ENCODE measurements at places on chromosomes 5 and 9.
A peak's percentile ranks its signal among the peaks of the same experiment; 100 is the strongest.

- DNase-seq: no peak
These were observed 974.2 kb upstream of the C9orf72 start for GRCh38 chr9:28547527-28547926.

DNA sequence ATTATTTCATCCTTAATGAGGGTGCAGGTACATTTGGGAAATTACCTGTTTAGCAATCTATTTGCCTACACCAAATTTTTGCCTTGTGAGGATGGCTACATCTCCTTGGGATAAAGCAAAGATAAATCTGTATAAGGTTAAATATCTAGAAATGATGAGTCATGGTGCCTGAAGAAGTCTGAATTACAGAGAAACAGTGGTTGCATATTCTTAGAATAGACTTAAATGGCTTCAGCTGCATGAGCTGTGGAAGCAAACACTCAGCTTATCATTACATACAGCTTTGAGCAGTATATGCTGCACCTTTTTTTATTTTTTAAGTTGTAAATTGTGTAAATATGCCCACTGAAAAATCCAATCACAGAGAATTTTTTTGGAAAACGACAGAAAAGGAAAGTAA, 153.5 kb downstream of the RAPGEF6 start:
- no peak for DNase-seq

DNA sequence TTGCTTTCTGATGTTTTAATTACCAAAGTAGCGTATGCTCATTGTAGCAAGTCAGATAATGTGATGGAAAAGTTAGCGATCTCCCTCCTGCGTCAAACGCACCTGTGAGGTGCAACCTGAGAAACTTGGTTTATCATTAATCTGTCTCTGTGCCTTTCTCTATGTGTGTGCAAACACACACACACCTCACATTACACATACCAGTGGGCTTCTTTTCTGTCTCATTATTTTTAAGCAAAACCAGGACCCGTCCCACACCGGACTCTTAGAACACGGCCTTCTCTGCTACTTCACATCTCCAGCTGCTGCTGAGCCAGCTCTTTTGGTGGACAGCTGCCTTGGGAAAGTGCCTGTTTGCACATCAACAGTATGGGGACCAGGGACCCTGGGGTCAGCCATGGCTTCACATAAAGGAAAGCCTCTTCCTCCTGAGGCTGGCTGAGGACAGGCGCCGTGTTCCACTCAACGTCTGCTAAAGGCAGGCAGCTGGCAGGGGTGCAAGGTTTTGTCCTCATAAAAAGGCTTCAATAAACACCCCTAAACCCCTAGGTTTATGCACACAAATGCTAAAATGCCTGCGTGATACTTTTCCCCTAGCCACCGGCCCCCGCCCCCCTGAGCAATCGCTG, 44.2 kb downstream of the MRPL36 start:
- DNase-seq: no peak

- no peak for DNase-seq
These were observed 64.7 kb downstream of the ERMP1 start for GRCh38 chr9:5767968-5768932.

- DNase-seq: no peak
These were observed 1336.2 kb upstream of the C9orf72 start for GRCh38 chr9:28909526-28909925.

DNA sequence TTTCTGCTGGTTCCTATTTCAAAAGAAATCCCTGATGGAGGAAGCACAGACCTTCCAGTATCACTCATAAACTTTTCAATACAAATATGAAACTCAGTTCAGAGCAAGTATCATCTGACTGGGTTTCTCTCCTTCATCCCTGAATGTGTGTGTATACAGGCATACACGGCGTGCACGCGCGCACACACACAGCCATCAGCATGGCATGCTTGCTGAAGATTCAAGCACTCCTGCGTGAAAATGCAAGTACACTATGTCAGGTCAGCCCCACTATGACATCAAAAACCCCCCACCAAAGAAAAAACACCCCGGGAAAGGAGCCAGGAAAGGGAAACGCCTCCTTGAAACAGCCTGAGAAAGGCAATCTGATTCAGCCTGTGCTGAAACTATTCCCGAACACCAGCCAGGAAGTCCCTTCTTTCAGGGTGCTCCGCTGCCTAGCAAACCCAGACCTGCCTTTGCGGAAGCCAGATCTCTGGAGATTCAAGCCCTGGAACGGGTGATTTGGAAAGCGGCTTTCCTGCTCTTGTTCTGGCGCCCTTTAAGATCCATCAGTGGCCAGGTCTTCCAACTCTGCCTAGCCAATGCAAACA, 831 bp downstream of the KLHL3 start:
- DNase-seq: peak; percentile 39

- peak; percentile 37 for DNase-seq
These were observed 29.8 kb upstream of the GGTA1 start for GRCh38 chr9:121529237-121529987.

- no peak for DNase-seq
These were observed 349.0 kb upstream of the FAM174A start for GRCh38 chr5:100186181-100186580.

GRCh38 chr5:10232386-10232785, 17.3 kb downstream of the ATPSCKMT start:
- DNase-seq: no peak

GRCh38 chr9:133194597-133194996, 14.5 kb downstream of the OBP2B start:
- no peak for DNase-seq

GRCh38 chr9:135908093-135908753, 877 bp upstream of the CAMSAP1 start:
- DNase-seq: no peak

DNA sequence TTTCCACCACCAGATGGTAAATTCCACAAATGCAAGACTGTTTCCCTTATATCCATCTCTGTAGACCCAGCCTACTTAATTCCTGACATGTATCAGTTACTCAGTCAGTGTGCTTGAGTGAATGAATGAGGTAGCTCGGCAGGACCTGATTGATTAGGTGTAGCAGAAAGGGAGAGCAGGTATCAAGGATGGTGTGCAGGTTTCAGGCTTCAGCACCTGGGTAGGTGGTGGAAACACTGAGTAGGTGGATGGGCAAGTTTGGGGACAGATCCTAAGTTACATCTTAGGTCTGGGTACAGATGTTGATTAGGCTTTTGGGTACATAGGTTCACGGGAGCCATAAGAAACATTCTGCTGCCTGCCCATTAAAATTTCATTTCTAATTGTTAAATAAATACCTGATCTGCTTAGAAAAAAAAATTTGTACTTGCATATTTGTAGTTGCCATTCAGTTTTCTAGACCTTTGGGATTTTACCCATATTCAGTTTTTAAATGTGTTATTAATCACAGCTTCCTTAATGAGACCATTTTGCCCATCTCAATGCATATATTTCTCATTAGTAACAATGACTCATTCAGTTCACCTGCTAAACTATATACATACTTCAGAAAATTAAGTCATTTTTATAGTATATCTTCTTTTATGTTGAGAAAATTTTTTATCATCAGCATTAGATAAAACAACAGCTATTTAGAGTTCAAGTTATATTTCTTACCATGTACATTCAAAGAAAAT, 111.8 kb downstream of the INIP start:
- no peak for DNase-seq

DNA sequence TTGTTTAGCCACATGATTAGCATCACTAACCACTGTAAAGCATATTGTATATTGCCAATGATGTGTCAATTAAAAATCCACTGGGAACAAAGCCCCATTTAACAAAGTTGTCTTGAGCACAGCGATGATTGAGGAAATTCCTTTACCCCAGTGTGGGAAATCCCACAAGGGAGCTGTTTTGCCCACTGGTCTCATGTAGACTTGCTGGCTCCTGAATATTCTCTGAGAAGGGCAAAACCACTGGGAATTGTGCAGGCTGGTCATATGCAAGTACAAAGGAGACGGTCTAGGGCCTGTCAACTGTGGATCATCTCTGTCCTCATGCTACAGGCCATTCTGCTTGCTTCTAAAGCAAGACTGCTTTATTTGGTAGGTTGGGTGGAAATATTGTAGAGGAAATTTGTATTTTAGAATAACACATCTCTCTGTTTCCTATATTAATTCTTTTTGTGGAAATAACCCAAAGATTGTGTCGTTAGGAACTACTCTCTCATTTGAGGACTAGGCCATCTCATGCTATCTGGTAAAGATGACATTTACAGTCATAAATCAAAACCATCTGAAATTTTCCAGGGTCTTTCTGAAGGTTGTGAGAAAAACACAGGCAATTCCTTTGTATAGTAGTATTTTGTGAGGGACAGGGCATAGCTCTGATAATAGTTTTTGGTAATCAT, 60.2 kb downstream of the PARP8 start:
- DNase-seq: no peak

GRCh38 chr9:69582018-69582417, 90.2 kb downstream of the APBA1 start:
- no peak for DNase-seq

- no peak for DNase-seq
These were observed 178.3 kb downstream of the MRPS30 start for GRCh38 chr5:44987026-44987425.

GRCh38 chr5:125295405-125295872, 549.0 kb upstream of the ZNF608 start:
- DNase-seq: no peak

GRCh38 chr5:59999056-59999455, 105.5 kb upstream of the PDE4D start:
- DNase-seq: no peak

DNA sequence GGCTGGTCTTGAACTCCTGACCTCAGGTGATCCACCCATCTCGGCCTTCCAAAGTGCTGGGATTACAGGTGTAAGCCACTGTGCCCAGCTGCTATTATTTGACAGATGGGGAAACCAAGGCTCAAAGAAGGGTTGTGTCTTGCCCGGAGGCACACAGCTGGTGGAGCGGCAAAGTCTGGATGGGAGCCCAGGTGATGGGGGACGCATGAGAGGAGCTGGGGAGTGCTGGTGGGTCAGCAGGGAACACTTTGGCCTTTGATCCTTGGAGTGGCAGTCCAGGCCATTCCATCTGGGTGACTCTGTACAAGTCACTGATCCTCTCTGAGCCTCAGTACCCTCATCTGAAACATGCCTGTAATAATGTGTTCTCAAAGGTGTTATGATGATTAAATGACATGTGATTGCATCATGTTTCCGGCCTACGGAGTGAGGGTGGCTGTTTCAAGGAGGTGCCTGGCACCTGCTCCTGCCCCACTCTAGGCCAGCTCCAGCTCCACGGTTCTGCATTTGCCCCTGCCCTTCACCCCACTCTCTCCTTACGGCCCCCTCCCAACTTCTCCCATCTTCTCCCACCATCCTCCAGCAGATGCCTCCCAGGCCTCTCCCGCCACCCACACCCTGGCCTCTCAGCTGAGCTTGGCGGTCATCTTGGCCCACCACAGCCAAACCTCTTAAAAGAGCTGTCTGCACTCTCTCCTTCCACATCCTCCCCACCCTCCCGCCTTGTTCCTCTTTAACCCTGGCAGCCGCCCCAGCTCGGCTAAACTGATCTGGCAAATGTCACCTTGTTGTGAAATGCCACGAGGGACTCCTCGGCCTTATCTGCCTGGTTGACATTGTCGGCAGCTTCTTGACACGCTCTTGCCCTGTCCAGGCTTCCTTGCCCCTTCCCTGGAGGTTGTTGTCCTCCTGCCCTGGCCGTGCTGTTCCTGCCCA, 5.5 kb upstream of the DBN1 start:
- no peak for DNase-seq

DNA sequence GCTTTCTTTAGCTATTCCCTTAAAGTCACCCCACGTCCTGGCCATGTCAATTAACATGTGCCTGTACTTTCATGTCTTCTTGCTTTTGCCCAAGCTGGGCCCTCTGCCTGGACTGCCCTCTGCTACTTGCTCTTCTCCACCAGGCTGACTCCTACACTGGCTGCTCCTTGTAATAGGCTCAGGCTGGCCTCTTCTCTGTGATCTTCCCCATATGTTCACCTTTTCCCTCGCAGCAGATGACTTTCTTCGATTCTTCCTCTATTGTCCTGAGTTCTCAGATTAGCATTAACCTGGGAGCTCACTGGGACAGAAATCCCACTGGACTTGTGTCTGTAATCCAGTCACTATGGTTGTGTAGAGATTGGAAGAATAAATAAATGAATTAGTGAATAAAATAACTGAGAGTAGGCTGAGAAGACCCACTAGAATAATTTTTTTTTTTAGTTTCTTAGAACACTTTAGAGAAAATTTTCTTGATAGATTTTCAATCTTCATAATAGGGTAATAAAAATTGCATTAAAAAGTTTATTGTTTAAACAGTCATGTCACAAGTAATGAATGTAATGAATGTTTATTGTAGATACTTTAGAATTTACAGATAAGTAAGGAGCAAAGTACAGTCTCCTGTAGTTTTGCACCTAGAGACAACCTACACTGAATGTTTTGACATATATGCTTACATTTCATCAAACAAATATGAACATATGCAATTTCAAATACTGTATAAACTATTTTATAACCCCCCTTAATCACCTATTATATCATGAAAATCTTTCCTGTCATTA, 47.4 kb upstream of the TNFSF15 start:
- no peak for DNase-seq

DNA sequence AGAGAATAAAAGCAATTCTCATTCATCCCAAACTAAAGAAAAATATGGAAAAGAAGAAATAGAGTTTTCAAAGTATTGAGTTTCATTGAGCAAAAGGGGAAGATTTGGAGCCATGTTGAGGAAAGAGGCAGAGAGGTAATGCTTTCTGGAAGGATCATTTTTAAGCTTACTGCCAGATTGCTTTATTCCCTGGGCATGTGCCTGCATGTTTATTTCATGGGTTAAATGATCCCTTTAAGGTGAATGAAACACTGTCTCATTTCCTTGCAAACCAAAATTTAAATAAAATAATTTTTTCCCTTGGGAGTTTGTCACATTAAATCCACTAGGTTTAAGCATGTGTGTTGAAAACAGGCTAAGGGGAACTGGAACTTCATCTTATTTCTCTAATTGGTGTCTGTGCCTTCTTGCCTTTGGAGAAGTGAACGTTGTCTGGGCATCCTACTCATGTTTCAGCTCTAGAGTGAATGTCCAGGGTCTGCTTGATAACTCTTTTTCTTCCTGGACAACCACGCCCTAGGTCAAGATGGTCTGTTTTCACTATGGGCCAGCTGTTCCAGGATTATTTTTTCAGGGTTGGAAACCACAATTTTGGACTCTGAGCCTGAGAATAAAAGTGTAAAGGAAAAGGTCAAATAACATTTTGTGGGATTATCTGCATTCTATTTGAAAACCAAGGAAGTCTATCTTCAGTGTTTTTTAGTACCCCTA, 114.1 kb upstream of the ELL2 start:
- no peak for DNase-seq

DNA sequence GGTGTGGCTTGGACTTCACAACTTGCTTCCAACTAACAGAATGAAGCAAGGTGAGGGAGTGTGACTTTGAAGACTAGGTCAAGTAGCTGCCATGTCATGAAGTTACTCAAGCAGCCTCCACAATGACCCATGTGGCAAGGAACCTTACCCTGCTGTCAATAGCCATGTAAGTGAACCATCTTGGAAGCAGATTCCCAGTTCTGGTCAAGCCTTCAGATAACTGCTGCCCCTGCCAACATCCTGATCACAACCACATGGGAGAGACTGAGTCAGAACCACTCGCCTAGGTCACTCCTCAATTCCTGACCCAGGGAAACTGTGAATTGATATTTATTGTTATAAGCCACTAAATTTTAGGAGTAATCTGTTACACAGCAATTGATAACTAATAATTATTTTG, 10.9 kb downstream of the ZCCHC10 start:
- DNase-seq: no peak

GRCh38 chr9:126464694-126465441, 138.2 kb downstream of the MVB12B start:
- DNase-seq: no peak
